T-cell (primary cell): ENCODE measurements at places on chromosomes 5 and 9. TPM values are rescaled to one million over a fixed set of nuclear protein-coding genes. Genes with fewer than 3 reads are reported as not detected.

Gene FCN2
- total RNA-seq: not detected

Gene OR2V1
- total RNA-seq: not detected

Gene RICTOR
- 68.5 TPM for total RNA-seq

DNA sequence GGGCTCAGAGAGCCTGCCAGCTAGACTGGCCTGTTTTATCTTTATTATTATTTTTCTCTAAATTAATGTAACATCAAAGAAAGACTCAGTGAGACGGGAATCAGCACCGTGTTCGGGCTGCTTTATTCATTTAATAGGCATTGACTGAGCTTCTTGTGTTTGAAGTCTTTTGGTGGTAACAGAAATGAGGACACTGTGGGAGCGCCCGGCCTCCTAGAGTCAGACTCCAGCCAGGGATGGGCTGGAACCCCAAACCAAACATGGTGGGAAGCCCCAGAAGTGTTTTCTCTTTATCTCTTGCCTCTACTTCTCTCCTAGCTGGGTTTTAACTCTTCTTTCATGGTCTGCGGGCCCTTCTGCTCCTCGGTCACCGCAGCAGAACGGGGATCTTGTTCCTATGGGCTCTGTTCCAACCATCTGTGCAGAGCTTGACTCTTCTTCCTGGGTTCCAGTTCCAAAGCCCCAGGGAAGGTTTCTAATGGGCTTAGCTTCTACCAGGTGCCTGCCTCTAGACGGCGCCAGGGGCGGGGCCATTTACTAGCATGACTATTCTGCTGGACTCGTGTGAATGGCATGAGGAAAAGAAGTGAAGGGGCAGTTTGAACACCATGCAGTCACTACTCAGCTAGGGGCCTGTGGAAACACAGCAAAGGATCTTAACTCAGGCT lies 123.8 kb downstream of the FGF18 start:
- no peak for DNase-seq

DNA sequence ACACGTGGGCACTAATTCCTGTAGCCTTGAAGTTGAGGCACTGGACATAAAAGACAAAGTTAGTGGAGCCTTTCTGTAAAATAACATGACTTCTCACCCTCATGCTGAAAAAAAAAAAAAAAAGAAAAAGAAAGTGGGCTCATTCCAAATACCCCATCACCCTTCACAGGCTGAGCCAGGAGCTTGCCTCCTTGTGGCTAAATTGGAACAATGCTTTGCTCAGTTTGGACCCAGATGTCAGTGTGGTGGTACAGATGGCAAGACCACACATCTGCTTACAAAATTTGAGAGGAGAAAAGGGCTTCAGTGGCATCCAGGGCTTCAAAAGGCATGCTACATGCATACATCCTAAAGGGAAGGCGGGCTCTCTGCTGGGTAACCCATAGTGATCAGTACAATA lies 342.8 kb downstream of the EBF1 start:
- no peak for DNase-seq

GRCh38 chr9:77943057-77943456 lies 88.6 kb downstream of the GNAQ start:
- no peak for DNase-seq

DNA sequence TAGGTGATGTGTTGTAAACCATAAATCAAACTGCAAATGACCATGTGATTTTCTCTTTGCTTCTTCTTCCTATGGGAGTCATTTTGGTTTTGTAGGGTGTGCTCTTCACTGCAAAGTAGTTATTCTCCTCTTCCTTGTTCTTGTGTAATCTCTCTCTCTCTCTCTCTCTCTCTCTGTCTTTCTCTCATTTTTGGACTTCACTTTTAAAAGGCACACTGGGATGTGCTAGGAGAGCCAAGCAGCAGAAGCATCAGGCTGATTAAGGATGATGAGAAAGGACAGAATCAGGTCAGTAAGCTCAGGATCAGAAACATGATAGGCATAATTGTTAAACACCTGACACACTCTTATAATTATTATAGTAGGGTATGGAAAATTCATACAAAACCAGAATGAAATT lies 505.3 kb upstream of the ZNF608 start:
- DNase-seq: no peak

GRCh38 chr5:138824516-138824915 lies 50.6 kb downstream of the LRRTM2 start:
- DNase-seq: no peak

DNA sequence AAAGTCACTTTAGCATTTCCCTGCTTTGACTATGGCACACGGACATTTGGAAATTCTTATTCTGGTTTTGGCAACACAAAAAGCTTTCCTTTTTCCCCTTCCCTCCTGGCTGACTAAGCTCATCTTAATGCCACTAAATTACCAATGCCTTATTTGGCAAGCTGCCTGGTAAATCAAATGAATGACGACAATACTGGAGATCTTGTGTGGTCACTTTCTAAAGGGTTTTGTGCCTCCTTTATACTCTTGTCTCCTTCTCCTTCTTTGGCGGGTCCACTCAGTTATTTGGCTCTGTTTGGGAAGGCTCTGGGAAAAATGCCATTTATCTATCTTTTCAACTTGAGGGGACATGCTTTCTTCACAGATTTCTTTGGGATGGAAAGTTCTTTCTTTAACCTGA lies 34.9 kb downstream of the SH3GL2 start:
- no peak for DNase-seq

- no peak for DNase-seq
These were observed 1371.0 kb upstream of the DMAC1 start for GRCh38 chr9:9170439-9171134.

DNA sequence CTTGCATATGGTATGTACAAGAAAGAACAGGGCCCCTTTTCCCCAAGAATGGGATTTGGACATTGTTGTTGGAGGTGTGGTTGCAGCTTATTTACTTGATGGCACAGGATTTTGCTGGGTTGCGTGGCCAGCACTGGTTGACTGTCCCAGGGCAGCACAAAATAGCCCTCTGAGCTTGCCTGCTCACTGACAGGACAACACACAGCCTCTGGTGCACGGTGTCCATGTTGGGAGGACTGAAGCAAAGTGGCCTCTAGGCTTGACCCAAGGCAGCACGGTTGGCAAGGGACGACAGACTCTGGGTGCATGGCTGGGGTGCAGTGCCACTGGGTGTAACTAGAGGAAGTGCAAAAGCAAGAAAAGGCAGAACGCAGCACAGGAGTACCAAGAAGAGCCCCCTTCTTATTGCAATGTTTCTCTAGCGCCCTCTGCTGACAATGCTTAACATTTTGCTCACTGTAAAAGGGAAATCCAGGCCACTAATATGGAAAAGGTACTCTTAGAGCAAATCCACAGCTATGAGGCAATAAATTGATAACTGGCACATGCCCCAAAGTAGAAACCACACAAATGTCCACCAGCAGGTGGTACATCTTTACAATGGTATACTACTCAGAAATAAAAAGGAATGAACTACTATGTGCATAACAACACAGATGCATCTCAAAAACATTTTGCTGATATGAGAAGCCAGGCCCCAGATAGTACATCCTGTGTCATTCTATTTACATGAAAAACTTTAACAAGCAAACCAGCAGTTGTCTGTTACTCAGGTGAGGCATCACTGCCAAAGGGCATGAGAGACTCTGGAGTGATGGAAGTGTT lies 47.4 kb upstream of the BARX1 start:
- peak; percentile 11 for DNase-seq

DNA sequence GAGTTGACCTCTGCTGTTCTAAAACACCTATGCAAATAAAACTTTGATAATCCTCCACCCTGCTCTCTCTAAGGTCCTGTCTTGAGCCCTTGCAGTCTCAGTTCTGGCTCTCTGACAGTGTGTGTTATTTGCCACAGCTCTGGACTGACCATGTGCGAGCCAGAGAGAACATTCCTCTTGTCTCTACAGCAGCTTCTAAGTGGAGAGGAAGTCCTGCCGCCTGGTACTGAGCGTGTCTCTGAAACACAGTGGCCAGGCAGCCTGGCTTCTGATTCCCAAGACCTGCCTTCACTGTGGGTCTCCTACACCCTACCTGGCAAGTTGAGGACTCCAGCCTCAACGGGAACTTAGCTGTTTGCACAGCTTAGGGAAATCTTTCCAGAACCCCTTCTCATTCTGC lies 61.6 kb downstream of the ENTREP1 start:
- no peak for DNase-seq
